ENCODE measurements at places on chromosomes 2 and 18. TPM values are rescaled to one million over a fixed set of nuclear protein-coding genes. Genes with fewer than 3 reads are reported as not detected.

The ROCK1 gene
- total RNA-seq: 25.2 TPM

The ITPRIPL1 gene
- total RNA-seq: 5.3 TPM

The GAREM1 gene
- 5.7 TPM for total RNA-seq

The ST6GAL2 gene
- 1.9 TPM for total RNA-seq

The TUBA3E gene
- not detected for total RNA-seq

The PLCL1 gene
- total RNA-seq: 0.88 TPM

The TRIB2 gene
- 48.5 TPM for total RNA-seq

The CGREF1 gene
- total RNA-seq: 4.6 TPM

The IL1B gene
- 69.0 TPM for total RNA-seq

The EGR4 gene
- total RNA-seq: not detected

The CIB4 gene
- total RNA-seq: not detected

The IL1F10 gene
- not detected for total RNA-seq

The DCDC2C gene
- not detected for total RNA-seq

Measured in epithelial cell of alveolus of lung (primary cell).